ENCODE measurements at places on chromosomes 12 and 14.

GRCh38 chr14:91861091-91861490, 6.2 kb downstream of the TC2N start:
- no peak for DNase-seq

DNA sequence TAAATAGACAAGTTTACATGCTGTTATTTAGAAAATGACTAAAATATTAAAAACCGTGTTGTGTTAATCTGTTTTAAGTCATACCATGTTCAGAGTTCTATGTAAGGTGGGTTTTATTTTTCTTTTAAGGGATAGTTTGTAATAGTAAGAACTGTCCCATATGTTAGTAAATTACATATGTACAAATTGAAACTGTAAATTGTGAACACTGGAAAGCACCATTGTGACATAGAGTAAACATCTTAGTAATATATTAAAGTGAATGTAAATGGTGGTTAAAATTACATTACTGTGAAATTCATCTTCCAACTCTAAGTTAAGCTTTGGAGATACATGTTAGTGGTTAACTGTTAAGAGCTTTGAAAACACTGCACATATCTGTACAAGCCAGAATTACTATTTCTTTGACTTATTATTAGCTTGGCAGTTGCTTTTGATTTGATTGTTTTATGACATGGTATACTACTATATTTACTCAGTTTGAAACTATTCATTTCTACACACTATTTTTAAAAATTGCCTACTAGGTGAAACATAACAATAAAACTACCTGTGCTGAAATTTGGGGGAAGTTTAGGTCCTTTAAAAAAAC, 27.4 kb upstream of the DIP2B start:
- no peak for DNase-seq

DNA sequence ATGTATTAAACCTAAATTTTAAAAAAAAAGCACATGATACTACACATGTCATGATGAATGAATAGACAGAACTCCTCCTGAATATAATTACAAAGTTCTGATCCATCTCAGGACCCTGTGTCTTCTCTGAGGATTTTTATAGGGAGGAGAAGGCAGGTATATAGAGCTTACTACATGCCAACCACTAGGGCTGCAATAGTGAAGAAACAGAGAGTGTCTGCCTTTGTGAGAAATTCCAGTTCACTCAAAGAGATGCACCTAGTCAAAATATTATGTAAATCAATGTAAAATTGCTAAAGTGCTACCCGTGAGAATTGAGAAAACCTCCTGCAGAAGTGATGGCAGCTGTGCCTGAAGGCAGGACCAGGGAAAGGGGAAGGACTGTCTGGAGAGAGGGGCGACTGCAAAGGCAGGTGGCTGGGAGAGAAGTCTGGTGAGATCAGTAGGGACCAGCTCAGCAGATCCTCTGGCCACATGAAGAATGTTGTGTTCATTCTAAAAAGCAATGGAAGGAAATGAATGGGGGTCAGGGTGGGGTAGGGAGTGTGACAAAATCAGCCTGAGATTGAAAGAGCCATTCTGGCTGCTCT, 15.1 kb downstream of the ABHD4 start:
- DNase-seq = no peak

- no peak for DNase-seq
Measured at GRCh38 chr12:43988838-43989560, 153.1 kb downstream of the TMEM117 start.

- no peak for DNase-seq
Measured at GRCh38 chr12:2609020-2609419, 185.8 kb upstream of the FKBP4 start.

DNA sequence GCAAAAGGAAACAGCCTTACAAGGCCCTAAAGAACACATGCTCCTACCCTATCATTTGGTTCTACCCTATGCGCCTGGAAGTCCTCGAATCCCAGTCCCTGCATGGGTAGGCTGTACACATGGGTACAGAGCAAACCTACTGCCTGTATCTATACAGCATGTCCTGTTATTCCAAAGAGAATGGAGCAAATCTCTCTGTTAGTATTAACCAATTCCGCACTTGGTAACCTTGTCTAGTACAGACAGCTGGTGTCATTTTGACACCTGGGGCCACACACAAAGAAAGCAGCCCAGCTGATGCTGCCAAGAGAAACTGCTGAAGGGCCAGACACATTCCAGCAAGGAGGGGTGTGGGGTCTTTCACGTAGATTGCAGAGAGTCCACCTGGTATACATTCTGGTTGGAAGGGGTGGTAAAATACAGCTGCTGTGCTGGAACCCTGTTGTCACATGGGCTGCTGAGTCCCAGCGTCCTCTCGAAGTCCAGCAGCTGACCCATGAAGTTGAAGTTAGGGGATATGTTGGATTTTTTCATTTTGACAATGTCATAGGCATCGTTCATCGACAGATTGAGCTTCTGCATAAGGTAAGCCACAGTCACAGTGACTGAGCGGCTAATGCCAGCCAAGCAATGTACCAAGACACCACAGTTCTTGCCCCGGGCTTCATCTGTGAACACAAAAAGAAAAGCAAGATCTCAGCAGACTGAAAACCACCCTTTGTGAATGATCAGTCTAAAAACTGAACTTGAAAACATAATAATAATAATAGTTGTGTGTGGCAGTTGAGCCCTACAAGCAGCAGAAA, 3.2 kb downstream of the DUSP6 start:
- DNase-seq = no peak

- no peak for DNase-seq
Measured at GRCh38 chr12:127260531-127260930, 1006.4 kb upstream of the TMEM132C start.

- no peak for DNase-seq
Measured at GRCh38 chr12:109256011-109256410, 53.1 kb downstream of the FOXN4 start.

GRCh38 chr12:522692-523378, 63.1 kb downstream of the B4GALNT3 start:
- DNase-seq = no peak

DNA sequence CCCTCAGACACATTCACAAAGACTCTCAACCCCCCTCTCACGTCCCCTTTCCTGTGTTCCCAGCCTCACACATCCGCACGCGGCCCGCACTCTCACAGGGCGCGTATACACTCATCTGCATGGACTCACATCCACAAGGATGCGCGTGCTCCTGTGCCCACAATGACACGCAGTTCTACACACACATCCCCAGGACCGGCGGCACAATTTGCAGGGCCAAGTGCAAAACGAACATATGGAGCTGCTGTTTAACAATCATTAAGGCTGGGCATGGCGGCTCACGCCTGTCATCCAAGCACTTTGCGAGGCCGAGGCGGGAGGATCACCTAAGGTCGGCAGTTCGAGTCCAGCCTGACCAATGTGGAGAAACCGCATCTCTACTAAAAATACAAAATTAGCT, 36.4 kb upstream of the EML1 start:
- no peak for DNase-seq

DNA sequence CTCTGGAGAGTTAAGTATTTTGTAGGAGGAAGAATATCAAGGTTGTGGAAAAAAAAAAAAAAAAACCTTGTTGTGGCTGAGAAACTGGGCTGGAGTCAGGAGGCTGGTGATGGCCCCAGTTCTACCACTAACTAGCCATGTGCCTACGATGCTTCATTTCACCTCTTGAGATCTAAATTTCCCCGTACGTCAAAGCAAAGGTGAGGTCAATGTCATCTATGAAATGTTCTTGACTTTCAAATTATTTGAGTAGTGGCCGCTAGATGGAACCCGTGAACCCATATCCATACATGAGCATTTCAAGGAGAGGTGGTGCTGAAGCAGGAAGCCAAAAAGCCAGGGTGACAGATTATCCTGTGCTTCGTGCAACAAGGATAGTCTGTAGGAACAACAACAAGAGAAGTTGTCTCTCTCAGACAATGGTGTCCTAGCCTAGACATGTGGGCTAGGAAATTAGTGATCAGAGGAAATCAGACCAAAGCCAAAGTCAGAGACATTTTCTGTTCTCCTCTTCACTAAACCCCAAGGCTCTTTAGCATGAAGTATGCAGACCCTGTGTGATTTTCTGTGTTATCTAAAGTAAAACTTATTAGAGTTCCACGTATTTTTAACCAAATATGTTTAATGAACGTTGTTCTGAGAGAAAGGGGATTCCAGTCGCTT, 95.5 kb upstream of the ETV6 start:
- peak; percentile 80 for DNase-seq
